ENCODE measurements at places on chromosomes 12 and 14. TPM values are rescaled to one million over a fixed set of nuclear protein-coding genes. Genes with fewer than 3 reads are reported as not detected.

DNA sequence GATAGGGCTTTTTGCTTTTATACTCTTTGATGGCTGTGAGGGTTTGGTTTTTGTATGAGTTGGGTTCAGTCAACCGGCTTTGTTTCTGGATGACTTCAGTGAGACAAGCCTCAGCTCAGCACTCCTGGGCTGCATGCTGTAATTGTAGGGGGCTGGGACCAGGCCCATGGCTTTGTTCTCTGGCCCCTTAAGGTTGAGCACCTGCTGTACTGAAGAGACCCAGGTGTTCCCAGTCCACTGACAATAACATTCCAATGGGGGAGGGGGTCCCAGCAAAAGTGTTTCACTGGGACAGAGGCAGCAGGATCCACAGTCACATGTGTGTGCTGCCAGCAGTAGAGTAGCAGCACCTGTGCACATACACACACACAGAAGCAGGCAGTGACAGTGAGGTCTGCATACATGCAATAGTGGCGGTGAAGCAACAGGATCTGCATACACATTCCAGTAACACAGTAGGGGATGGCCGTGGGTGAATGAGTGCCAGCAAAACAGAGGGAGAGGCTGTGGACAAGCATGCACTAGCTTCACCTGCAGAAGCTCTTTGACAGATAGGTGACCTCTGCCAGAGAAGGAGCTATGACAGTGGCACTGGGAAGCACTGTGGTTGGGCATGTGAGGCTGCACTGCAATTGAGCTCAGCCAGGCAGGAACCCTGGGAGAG, 240.4 kb downstream of the ASCL1 start:
- H3K4me3 ChIP-seq: no peak overlapping the region
- H3K27ac ChIP-seq: no peak overlapping the region
- H3K27me3 ChIP-seq: no peaks in the 10 kb centered on the region
- no peaks in the 10 kb centered on the region for H3K36me3 ChIP-seq
- no peaks in the 10 kb centered on the region for H3K4me1 ChIP-seq
- no peak for DNase-seq

GRCh38 chr14:81684696-81685095, 151.0 kb upstream of the SEL1L start:
- DNase-seq: no peak
- peaks cover 2% of the 10 kb centered on the region for H3K27me3 ChIP-seq
- no peak overlapping the region for H3K27ac ChIP-seq

- H3K27me3 ChIP-seq: peaks cover 64% of the 10 kb centered on the region
- H3K27ac ChIP-seq: no peak overlapping the region
- no peak overlapping the region for H3K4me3 ChIP-seq
- no peaks in the 10 kb centered on the region for H3K36me3 ChIP-seq
Observed at GRCh38 chr14:64841121-64841651, 38.5 kb downstream of the SPTB start.

DNA sequence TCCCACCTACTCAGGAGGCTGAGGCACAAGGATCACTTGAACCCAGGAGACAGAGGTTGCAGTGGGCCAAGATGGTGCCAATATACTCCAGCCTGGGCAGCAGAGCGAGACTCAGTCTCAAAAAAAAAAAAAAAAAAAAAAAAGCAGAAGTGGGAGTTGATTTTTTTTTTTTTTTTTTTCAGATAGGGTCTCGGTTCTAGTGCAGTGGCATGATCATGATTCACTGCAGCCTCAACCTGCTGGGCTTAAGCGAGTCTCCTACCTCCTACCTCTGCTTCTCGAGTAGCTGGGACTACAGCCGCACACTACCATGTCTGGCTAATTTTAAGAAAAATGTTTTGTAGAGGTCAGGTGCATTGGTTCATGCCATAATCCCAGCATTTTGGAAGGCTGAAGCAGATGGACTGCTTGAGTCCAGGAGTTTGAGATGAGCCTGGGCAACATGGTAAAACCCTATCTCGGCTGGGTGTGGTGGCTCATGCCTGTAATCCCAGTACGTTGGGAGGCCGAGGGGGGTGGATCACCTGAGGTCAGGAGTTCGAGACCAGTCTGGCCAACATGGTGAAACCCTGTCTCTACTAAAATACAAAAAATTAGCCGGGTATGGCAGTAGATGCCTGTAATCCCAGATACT, 16.3 kb upstream of the HSP90AA1 start:
- no peaks in the 10 kb centered on the region for H3K4me1 ChIP-seq
- no peak overlapping the region for H3K4me3 ChIP-seq
- H3K27ac ChIP-seq: no peak overlapping the region
- no peaks in the 10 kb centered on the region for H3K36me3 ChIP-seq

- no peak overlapping the region for H3K4me3 ChIP-seq
- peaks cover 15% of the 10 kb centered on the region for H3K4me1 ChIP-seq
- no peak overlapping the region for H3K27ac ChIP-seq
- no peaks in the 10 kb centered on the region for H3K36me3 ChIP-seq
Observed at GRCh38 chr12:75439048-75439447, 41.5 kb upstream of the GLIPR1 start.

DNA sequence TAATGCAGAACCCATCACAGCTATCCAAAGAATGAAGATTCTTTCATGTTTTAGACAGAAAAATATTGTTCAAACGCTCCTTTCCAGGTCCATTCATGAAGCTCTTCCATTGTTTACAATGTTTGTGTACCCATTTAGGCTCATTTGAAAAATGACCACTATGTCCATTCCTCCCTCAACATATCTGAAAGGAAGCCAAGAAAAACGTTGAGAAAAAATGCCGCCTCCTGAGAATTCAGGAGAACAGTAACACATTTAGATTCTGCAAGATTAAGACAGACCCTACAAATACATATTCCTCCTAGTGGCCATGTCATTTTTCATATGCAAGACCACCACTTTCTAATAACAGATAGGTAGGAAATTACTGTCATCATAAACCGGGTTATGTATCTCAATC, 124.4 kb downstream of the SLC25A21 start:
- no peak for DNase-seq
- H3K4me3 ChIP-seq: no peak overlapping the region
- H3K27ac ChIP-seq: no peak overlapping the region
- H3K27me3 ChIP-seq: no peaks in the 10 kb centered on the region

- H3K27ac ChIP-seq: no peak overlapping the region
- no peak overlapping the region for H3K4me3 ChIP-seq
- no peak for DNase-seq
- H3K27me3 ChIP-seq: no peaks in the 10 kb centered on the region
Observed at GRCh38 chr14:75859746-75860145, 122.0 kb downstream of the TGFB3 start.

DNA sequence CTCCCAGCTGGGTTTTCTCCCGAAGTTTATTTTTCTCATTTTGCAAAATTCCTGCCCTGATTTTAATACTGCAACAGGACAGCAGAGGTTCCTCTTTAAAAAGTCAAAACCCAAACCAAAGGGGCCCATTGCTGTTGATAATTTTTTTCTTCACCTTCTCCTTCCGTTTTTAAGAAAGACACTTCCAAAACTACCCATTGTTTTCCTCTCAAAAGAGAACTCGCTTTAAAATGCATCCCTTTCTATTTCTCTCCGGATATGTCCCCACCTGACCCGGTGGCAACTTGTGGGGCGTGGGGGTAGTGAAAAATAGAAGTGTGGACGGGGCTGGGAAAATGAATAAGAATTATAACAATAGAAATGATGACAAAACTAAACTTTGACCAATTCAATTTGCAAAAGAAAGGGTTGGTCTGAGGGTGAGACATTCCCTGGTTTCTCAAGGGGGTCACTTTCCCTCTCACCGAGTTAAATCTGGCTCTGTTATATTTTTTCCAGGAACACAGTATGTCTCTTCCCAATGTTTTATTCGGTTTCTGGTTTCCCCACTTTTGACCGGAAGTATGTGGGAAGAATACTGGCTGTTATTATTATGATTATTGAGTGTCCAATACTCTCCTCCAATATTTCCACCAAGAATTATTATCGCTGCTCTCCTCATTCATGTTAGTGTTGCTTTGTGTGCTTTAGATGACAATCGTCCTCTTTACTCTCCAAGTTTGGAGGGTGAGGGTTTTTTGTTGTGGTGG, 4.1 kb upstream of the TBX5 start:
- H3K27me3 ChIP-seq: peaks cover 92% of the 10 kb centered on the region
- peaks cover 7% of the 10 kb centered on the region for H3K4me1 ChIP-seq
- no peak for DNase-seq
- H3K4me3 ChIP-seq: no peak overlapping the region

DNA sequence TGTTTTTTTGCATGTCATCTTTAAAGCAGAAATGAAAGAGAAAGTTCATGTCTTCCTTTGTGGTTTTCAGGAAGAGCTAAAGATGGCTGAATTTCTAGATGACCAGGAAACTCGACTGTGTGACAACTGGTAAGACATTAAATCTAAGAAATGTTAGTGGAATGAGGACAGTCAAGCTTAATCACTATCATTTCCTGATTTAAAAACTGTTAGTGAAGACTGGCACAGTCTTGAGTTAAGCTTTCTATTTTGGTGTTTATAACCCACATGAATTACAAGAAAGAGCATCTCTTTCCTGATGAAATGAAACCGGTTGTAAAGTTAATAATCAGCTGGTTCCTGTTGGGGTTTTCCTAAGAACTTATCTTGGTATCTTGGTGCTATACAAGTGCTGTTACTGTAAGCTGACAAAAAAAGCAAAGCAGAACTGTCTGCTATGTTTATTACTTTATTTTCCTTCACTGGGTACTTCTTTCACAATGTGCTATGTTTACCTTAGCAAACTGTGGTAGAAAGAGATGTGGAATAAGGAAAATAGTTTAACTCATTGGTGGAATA, 5.2 kb downstream of the TRAFD1 start:
- peak overlapping the region; percentile 89 for H3K27ac ChIP-seq
- H3K27me3 ChIP-seq: no peaks in the 10 kb centered on the region
- no peak for DNase-seq
- peaks cover 40% of the 10 kb centered on the region for H3K36me3 ChIP-seq

GRCh38 chr12:57629897-57630471, 3.0 kb downstream of the B4GALNT1 start:
- DNase-seq: peak; percentile 14
- peaks cover 14% of the 10 kb centered on the region for H3K4me1 ChIP-seq

DNA sequence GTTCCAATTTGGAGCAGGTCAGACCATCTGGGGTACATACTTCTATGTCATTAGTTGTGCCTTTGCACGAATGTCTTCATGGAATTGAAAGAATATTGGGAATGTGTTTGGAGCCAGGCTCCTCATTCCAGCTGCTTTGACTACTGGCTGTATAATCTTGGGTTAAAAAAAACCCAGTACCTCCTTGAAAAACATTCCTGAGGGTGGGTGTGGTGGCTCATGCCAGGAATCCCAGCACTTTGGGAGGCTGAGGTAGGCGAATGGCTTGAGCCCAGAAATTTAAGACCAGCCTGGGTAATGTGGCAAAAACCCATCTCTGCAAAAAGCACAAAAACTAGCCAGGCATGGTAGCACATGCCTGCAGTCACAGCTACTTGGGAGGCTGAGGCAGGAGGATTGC, 125.6 kb downstream of the TTC8 start:
- H3K27me3 ChIP-seq: no peaks in the 10 kb centered on the region
- H3K4me3 ChIP-seq: no peak overlapping the region
- no peak for DNase-seq
- H3K27ac ChIP-seq: no peak overlapping the region

GRCh38 chr12:116068853-116069252, 208.6 kb downstream of the MED13L start:
- peaks cover 16% of the 10 kb centered on the region for H3K4me1 ChIP-seq
- H3K27me3 ChIP-seq: no peaks in the 10 kb centered on the region
- peaks cover 2% of the 10 kb centered on the region for H3K36me3 ChIP-seq
- no peak overlapping the region for H3K4me3 ChIP-seq
- no peak overlapping the region for H3K27ac ChIP-seq

DNA sequence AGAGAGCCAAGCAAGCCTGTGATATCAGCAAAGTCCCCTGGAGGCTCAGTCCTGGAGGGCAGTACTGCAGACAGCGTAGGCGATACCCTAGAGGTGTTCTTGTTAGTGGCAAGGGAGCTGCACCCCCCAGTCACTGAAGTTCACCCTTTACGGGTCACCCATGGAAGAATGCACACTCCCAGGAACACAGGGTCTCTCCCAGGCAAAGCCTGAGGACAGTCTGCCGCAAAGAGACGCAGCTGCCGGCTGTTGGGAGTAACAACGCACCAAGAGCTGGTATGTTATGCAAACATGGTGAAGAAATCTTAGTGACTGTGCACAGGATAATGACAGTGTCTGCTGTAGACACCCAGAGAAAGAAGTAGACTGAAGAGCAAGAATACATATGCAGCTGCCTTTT, 43.5 kb upstream of the NOS1 start:
- no peaks in the 10 kb centered on the region for H3K27me3 ChIP-seq
- DNase-seq: no peak
- no peak overlapping the region for H3K27ac ChIP-seq
- no peaks in the 10 kb centered on the region for H3K4me1 ChIP-seq
- H3K36me3 ChIP-seq: no peaks in the 10 kb centered on the region

DNA sequence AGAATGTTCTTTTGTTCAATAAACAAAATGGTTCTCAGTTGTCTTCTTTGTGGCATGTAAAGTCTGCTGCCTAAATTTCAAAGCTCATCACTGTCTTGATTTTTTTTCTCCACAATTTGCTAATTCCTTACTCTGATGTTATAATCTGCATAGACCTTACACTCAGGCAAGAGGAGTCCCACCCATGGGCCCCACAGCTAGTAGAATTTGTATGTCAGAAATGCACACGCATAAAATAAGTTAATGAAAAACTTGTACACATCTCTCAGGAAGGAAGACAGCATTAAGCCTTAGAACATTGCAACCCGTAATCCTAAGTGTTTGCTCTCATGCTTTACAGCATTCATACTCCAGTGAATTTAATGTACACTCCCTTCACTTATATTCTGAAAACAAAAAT, 280.8 kb downstream of the ATXN7L3B start:
- H3K27me3 ChIP-seq: no peaks in the 10 kb centered on the region
- no peak overlapping the region for H3K4me3 ChIP-seq
- no peaks in the 10 kb centered on the region for H3K36me3 ChIP-seq
- no peaks in the 10 kb centered on the region for H3K4me1 ChIP-seq

DNA sequence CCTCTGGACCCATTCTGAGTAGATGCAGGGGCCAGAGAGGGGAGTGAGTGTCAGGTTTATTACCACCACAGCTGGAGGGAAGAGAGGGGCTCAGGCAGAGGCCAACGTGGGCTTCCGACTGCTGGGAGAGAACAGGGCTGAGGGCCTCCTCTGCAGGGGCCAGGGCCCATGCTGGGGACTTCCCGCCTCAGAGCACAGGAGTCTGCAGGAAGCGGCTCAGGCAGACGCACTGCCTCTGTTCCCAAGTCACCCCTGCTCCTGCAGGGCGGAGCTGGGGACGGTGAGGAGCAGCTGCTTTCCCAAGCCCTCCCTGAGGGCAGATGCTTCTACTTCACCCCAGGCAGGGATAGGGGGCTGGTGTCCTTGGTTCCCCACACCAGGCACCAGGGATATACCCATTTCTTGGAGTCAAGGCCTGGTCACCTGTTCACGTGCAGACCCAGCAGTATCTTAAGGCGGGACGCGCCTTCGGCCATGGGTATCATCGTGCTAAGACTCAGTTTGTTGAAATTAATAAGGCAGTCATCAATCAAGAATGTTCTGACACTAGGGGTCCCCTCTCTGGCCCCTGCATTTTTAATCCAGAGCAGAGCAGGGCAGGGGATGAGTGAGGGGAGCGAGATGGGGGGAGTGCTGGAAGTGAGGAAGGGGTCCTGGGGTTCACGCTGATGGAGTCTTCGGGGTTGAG, 100.0 kb downstream of the PIWIL1 start:
- no peak for DNase-seq
- no peaks in the 10 kb centered on the region for H3K27me3 ChIP-seq
- H3K4me1 ChIP-seq: no peaks in the 10 kb centered on the region
- H3K36me3 ChIP-seq: no peaks in the 10 kb centered on the region
- no peak overlapping the region for H3K27ac ChIP-seq

Gene SMOC1
- not detected for total RNA-seq

Gene SRRM4
- total RNA-seq: not detected

Gene DEPDC4
- 2.1 TPM for total RNA-seq

Gene RPL10L
- total RNA-seq: not detected

All from activated CD4-positive, alpha-beta memory T cell treated with anti-CD3 and anti-CD28 coated beads, Interleukin-2, amount 10 ng/mL, durations not matched to agents 7 days and 5 days (primary cell).